CD14-positive monocyte (primary cell): ENCODE measurements at places on chromosomes 1 and 21.

DNA sequence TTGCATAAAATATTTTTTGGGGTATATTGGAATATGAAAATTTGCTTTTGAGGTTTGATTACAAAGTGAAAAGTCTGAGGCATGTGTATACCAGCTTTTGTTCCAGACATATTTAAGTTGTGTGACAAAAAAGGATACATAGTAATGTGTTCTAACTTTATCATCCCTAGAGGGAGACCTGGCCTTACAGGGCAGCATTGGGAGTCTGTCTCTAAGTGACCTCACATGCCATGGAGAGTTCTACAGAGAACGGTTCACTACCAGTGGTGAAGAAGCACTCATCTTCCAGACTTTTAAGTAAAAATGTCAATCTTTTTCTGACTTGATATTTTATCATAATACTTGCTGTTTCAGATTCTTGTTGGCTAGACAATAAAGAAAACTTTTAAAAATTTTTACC, 61.0 kb downstream of the VPS13D start:
- no peak for DNase-seq

GRCh38 chr1:167926486-167926997, 9.9 kb upstream of the DCAF6 start:
- no peak for DNase-seq

- peak; percentile 80 for DNase-seq
These were observed 18.4 kb upstream of the UQCRHL start for GRCh38 chr1:15825800-15826199.

DNA sequence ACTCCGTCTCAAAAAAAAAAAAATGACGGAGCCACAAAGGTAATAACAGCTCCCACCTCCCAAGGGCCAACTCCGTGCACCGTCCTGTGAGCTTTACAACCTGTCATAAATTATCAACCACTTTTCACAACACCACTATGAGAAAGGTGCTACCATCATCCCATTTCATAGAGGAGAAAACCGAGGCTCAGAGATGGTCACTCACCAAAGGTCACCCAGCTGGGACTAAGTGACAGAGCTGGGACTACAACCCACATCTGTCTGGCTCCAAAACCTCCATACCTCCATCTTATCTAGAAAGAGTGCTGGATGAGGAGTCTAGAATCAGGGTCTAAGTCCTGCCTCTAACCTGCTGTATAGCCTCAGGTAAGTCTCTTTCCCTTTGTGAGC, 43.6 kb upstream of the ECE1 start:
- DNase-seq: no peak

DNA sequence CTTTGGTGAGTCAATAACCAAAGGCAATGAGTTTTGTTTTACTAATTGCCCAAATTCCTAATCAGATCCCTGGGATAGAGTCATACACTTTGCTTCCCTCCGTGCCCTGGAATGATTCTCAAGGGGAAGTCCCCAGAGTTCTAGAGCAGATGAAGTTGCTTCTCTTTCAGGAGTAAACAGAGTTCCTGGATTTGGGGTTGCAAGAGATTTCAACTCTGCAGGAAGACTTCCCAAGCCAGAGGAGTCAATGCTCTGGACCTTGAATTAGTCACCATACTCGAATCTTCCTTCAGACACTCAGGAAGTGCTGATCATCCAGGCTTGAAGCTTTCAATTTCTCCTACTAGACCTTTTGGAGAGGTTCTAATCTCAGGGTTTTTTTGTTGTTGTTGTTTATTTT, 39.6 kb downstream of the FCER1A start:
- DNase-seq: no peak

DNA sequence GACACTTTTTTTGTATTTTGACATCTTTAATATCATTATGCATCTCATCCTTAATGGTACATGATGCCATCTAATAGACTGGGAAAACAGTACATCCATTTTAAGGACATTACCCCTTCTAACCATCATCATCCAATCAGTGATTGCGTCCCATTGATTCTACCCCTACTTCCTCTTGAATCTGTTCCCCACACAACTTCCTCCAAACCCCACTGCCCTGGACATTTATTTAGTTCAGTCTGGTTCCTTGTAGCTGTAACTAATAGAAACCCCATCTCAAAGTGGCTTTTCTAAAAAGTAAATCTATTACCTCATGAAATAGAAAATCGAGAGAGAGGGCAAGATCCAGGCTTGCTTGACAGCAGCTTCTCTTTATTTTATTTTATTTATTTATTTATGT, 2.1 kb upstream of the ITLN1 start:
- DNase-seq: peak; percentile 28
